ENCODE measurements at places on chromosomes 1 and 21.

DNA sequence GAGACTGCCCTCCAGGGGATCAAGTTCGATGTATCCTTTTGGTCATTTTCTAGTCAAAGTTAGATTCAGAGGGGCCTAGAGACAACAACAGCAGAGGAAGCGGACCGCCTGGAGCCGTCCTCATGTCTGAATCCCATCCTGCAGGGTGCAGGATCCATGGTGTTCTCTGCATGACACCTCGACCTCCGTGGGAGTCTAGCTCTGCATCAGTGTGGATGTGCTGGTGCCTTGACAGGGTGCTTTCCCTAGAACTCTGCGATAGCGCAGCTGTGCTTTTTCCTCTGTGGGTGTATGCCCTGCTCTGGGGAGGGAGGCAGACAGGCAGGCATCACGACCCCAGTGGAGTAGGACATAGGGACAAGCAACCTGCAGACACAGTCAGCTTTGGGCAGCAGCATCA lies 48.2 kb upstream of the A3GALT2 start:
- DNase-seq, result no peak

DNA sequence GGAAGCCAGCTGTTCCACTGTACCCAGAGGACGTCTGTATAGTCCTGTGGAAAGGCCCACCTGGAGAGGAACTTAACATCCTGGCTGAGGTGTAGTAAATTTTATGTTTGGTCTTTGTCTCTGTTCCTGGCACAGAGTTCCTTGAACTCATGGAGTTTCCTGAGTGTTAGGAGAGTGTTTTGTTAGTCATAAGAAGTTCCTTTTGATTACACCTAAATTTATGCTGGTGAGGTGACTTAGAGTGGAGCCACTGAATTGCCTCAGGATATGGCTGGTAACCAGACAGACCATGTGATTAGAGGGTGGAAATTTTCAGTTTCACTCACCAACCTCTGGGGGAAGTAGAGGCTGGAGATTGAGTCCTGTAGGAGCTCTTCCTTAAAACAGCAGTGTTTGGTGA lies 57.9 kb downstream of the RASAL2 start:
- DNase-seq, result no peak

GRCh38 chr1:5878971-5879370 lies 113.3 kb downstream of the NPHP4 start:
- DNase-seq, result no peak

GRCh38 chr21:42032968-42033367 lies 22.8 kb upstream of the ZBTB21 start:
- no peak for DNase-seq

GRCh38 chr1:227351443-227351842 lies 33.2 kb upstream of the CDC42BPA start:
- no peak for DNase-seq

GRCh38 chr1:26132128-26132833 lies 20.7 kb downstream of the PDIK1L start:
- DNase-seq, result peak; percentile 28

DNA sequence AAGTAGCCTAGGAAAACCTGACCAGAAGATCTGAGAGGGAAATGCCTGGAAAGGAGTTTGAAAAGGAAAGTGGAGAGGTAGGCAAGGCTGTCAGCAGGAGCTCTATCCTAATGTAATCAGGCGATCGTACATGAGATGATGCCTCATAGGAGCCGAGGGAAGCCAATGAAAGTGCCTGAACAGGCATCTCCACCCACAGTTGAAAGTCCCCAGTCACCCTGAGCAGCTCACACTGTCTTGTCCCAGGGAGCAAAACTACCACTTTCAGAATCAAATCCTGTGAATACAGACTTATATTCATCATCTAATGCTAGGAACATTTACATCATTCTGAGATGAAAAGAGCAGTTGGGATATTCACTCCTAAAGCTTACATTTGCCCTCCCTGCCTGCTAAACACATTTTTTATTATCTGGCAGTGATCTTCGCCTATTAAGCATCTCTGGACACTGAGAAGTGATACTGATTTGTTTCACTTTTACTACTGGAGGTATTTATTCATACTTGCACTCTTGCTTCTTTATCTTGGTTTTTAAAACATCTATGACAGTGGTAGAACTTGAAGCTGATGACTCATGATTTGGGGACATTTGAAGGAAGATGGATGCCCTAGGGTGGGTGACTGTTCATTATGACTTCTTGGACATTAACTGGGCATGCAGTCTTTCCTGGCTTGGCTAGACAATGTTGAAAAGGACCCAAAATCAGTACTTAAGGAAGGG lies 221.6 kb downstream of the SEC16B start:
- DNase-seq, result no peak

DNA sequence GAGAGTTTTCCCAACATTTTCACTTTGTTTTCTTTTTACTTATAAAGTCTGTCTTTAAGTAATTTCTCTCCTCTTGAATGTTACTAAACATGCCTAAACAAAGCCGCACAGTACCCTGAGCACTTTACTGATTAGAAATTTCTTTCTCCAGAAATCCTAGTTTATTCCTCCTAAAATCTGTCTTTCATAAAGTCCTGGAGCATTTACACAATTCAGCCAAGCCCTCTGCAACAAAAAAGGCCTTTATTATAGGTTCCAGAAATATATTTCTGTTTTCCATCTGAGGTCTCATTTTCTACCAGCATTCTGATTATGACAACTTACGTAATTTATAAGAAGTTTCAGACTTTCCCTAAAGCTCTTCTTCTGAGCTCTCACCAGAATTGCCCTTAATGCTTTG lies 549.5 kb upstream of the OLFM3 start:
- no peak for DNase-seq

DNA sequence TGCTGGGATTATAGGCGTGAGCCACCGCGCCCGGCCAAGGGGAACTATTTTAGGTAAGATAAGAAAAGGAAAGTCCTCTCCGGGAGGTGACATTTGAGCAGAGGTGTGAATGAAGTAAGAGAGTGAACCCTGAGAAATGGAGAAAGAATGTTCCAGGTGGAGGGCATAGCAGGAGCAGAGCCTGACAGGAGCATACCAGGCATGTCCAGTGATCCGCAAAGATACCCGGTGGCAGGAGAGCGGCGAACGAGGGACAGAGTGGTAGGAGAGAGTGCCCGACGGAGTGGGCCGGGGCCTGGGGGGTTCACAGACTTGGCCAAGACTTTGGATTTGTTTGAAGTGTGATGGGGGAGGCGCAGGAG lies 7.9 kb upstream of the RPS6KA1 start:
- DNase-seq, result no peak

DNA sequence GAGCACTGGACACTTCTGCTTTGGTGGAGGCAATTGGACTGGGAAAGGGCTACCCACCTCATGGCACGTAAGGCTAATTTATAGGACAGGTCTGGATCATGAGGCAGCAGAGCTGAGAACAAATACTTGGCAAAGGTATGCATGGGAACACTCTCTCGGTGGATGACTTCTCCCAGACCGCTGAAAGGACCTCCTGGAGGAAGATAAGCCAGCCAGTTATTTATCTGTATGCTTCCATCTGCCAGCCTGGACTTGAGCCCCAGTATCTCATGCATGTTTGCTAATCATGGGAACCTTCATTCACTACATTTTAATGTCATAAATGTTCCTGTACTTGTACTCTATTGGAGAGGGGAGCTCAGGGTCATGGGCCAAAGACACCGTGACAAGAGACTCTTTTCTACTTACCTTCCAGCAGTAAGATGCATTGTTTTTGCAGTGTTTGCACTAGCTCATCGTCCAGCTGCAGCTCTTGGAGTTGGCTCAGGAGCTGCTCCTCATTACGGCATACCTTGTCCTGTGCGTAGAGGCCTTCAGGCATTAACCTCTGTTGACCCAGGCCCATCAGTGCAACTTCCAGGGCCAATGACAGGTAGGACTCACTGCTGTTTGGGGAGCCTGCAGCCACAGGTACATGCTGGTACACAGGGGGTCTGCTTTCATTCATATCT lies 23.7 kb downstream of the UROD start:
- DNase-seq, result no peak

DNA sequence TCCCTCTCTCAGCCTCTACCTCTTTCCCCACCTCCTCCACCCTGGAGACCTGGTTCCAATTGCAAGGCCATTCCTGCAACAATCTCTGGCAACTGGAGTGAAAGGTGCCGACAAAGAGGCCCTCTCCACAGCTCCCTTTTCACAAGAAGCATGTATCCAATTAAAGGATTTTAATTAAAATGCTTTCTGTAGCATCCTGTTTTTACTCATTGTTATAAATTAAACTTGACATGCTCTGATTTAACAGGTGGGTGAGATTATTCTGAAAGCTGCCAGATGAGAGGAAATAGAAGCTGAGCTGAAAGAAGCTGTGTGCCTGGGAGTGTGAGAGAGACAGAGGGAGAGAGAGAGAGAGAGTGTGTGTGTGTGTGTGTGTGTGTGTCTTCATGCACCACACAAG lies 160.5 kb downstream of the TBX15 start:
- DNase-seq, result no peak

DNA sequence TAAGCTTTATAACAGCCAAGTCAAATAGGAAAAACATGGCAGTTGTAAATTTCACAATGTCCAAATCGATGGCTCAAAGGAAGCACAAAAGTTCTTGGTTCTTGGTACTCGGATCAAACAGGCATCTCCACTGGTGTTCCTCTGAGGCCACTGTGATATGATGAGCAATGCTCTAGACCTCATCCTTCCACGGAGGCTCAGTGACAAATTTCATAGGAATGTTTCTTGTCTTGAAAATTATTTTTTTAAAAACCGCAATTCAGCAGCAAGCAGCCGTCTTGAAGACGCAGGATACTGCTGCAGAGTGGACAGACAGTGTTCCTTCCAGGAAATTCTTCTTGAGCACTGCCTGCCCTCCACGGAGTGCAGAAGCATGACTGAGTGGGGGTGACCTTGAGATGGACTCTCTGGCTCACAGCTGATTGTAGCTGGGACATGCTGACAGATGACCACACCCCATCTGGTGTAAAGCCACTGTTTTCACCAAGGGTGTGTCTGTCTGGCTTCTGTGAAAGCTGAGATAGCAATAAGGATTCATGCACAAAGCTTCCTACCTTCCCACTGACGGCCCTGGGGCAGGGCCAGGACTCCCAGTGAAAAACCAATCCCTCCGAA lies 61.9 kb downstream of the TIAM1 start:
- no peak for DNase-seq

- DNase-seq, result no peak
These were observed 21.6 kb downstream of the AADACL4 start for GRCh38 chr1:12665511-12665910.

DNA sequence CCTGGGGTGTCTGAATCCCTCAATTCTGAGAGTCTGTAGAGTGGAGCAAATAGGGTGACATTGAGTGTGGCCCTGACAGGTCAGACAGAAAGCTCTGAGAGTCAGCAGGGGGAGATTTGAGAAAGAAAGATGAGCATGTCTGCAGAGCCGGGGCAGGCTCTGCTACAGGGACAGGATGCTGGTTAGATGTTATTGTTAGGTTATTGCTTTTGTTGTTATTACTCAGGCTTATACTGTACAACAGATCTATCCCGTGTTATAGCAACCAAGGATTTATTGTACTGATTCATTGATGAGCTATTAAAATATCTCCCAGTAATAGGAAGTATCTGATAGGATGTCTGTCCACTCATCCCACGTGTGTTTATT lies 59.5 kb downstream of the NFASC start:
- no peak for DNase-seq

DNA sequence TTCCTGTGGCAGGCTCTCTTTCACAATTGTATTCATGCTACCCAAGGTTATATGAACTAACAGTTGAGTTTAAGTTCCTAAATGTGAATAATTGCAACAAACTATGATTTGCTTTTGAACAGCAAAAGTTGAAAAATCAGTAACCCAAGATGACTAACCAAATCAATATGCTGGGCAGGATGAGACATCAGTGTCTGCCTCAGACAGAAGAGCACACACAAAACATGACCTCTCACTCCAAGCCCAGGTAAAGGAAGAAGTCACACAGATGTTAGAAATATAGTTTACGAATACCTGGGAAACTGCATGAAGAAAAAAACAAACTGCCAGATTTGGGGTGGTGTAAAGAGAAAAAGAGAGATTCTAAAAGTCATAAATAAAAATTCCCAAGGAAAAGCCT lies 3.5 kb downstream of the OR2L13 start:
- DNase-seq, result no peak

DNA sequence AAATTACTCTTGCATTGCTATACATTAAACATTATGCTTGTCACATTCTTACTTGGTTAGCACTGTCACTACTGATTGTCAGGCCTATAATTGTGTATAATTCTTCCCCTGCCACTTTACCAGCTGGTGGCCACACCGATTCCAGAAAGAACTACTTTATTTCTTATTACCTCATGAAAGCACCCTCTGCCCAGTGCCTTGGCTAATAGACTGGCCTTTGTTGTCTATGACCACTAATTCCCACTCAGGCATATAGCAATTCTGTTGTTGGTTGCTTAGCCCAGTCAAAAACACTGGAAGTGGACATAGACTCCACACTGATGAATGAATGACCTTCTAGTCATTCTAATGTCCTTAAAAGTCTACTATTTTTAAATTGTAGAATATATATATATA lies 35.6 kb downstream of the MRPL39 start:
- DNase-seq, result no peak

DNA sequence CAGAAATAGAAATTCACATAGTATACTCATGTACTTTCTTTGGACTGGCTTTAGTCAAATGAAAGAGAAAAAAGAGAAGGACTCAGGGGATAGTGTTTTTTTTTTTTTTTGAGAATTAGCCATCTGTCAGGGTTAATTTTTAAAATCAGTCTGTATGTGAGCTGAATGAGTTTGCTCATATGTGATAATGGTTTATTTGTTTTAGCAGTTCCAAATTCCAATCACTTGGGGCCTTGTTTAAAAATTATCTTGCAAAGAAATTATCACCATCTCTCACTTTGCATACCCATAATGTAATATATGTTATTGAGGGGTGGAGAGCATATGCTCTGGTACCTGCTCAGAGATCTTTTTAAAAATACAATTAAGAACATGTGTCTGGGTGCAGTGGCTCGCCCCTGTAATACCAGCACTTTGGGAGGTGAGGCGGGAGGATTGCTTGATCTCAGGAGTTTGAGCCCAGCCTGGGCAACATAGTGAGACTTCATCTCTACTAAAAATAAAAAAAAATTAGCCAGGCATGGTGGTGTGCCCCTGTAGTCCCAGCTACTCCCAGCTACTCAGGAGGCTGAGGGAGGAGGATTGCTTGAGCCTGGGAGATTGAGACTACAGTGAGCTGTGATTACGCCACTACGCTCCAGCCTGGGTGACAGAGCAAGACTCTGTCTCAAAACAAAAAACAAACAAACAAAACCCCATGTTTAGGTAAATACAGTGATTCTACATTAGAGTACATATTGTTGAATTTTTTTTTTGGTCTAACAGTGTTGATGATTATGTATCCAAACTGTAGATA lies 19.7 kb downstream of the GNAI3 start:
- no peak for DNase-seq
